Stimulated activated CD4-positive, alpha-beta T cell treated with anti-CD3 and anti-CD28 coated beads, Interleukin-1b, Interleukin-23, amount 100 ng/mL, for 1 hour (primary cell): ENCODE measurements at places on chromosomes 11 and 22.

- DNase-seq: no peak
These were observed 11.4 kb downstream of the ACO2 start for GRCh38 chr22:41480397-41480735.

DNA sequence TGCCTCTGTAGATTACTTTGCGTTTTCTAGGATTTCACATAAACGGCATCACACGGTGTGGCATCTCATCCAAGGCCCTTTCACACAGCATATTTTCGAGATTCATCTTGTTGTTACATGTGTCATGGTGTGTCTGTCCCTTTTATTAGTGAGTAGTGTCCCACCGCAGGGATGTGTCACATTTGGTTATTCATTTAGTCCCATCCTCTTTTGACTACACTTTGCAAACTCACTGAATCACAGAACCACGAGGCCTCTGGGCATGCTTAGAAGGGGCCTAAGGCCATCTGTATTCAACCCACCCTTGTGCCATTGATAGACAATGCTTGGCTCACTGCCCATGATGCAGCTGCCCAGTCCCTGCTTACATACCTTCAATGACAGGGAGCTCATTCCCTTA is 4.2 kb upstream of the RAC2 start:
- DNase-seq: no peak

DNA sequence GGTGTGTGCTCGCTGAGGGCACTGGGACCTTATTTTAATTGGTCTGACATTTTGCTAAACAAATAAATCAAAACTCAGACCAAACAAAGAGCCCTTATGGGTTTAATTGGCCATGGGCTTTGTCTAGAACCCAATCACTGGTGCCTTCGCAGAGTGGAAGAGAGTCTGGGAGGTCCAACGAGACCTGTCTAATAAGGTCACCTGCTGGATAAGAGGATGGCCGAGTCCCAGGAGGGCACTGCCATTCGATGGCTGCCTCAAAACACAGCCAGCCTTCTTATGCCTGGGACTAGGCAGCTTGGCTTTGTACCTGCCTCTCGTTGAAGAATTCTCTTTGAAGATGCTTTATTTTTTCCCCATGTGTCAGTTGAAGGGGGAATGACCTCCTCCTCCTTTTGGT is 171.1 kb downstream of the CEP164 start:
- no peak for DNase-seq

GRCh38 chr22:19203834-19204233 is 25.3 kb upstream of the SLC25A1 start:
- no peak for DNase-seq

DNA sequence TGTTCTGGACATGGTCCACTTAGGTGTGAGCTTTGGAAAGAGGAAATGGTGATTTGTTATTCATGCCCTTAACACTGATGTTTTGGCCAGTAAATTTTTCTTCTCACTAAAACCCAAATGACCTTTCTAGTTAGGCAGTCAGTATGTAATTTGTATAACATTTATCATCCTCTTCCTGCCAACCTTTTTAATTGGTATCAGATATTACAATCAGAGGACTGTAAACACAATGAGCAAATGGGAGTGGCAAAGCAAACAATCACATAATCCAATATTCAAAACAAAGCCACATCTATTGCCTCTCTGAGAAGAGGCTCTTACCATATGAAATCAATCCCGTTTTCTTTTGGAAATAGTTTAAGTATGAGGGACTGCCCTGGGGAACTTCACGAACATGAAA is 49.1 kb downstream of the BBOX1 start:
- no peak for DNase-seq

GRCh38 chr11:27705873-27706820 is 5.9 kb upstream of the BDNF start:
- no peak for DNase-seq

GRCh38 chr22:44395118-44396005 is 82.6 kb upstream of the SHISAL1 start:
- DNase-seq: no peak

DNA sequence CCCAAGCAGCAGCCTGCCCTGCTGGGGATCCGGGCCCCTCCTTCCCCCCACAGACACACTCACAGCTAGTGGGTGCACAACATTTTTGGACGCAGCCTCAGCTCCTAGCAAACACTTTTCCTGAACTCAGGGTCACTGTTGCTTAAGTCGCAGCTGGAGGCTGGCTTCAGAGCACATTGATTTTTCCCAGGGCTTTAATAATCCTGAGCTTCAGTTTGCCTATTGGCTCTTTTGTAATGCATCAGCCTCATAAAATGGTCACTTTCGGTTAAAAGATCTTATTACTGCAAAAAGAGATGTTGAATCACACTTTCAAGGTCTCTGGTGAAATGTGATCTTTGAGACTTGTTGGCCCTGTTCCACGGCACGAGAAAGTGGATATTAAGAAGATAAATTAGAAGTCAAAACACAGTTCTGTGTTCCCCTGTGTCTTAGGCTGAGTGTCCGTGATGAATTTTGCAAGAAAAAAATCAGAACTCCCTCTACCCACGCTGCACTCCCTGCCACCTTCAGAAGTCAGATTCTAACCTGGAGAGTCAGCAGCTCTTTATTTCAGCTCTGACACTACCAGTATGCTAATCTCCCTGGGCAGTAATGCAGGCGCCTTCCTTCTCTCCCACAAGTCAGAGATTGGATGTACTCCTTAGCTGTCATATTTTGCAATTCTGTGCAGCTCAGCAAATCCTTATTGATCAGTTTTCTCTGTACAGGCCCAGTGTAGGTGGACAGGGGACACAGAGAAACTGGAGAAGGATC is 158.2 kb upstream of the E2F8 start:
- DNase-seq: no peak

- DNase-seq: no peak
These were observed 96.4 kb upstream of the PARVA start for GRCh38 chr11:12280838-12281565.

GRCh38 chr11:109308551-109308950 is 113.4 kb upstream of the C11orf87 start:
- DNase-seq: no peak

DNA sequence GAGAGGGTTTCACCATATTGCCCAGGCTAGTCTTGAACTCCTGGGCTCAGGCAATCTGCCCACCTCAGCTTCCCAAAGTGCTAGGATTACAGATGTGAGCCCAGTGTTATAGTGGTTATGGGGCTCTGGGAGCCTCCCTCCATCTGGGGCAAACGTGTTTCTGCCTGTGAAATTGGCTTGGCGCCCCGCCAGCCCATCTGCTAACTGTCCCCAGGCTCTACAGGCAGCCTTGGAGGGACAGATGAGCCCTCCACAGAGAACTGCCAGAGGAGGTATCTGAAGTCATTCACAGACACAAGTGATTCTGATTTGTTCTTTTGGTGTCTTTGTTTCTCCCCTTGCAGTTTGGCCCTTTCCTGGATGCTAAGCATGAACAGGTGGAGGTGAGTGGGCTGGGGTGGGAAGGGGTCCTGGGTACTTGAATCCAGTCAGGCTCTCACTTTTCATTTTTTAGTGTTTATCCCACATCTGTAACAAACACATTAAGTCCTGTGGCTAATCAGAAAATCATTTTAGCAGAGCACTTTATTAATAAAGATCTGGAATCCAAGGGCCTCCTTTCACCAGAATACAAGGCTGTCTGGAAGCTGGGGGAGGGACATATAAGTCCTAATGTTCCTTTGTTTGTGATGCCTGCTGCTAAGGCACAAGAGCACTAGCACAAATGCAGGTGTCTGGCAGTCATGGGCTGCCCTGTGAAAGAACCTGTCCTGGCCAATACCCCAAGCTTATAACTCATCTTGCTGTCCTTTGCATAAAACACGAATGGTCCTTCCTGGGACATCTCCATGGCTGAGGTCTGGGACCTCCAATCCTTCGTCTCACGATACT is 25.7 kb upstream of the CDC42EP2 start:
- DNase-seq: no peak

DNA sequence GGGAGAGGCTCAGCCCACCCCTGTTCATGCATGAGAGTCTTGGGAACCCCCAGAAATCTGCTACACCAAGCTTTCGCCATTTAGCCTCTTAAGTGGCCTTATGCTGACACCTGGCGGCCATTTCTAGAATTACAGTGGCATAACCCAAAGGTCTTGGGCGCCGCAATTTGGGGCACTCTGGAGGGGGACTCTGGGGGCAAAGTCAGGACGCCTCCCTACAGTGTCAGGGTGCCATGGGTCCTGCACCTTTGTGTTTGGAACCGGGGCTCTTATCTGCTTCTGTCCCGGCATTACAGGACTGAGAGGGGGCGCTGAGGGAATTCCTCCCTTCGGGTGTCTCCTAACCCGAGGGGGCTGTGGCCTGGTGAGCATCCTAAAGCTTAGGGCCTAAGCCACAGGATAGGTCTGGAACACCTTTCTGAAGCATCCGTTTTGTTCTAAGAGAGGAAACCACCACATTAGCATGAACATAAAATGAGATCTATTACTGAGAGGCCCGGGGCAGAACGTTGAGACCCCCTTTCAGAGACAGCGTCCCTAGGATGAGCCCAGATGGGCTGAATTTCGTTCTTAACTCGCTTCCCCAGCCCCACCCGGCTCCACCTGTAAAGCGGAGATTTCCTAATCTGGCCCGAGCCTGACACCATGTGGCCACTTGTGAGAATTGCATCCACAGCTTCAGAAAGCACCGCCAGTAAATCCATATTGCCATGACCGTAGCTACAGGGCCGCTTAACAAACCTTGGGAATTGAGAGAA is 9.3 kb downstream of the INS start:
- peak; percentile 54 for DNase-seq
